ENCODE measurements at places on chromosomes 7 and 10.
A peak's percentile ranks its signal among the peaks of the same experiment; 100 is the strongest.

GRCh38 chr10:14742382-14742781 lies 32.3 kb downstream of the FAM107B start:
- no peak for DNase-seq

- DNase-seq, result peak; percentile 27
Observed at GRCh38 chr7:2785071-2785500, 59.0 kb downstream of the GNA12 start.

DNA sequence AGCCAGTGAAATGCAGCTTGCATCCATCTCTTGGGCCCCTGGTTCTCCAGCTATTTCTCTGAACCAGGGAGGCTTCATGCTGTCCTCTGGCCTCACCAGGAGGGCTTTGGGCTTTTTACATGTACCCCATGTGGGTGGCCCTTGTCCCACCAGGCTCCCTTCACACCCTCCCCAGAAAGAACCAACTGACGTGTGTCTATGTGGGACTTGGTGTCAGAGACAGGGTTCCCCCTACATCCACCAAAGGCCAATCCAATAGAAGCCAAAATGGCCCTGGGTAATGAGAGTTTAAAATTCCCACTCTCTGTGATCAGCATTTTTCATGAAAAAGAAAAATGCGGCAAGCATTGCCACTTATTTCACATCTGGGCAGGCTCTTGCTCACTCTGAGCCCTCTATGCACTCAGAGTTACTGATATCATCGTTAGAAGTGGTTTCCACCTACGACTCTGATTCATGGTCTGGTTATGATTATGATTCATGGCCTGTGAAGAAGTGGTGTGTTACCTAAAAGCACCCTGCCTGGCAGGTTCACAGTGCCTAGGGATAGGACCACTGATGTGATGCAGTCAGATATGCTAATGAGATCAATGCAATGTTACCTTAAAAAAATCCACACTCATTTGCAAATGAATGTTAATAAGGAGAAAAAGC lies 133.5 kb downstream of the BUB3 start:
- DNase-seq, result peak; percentile 57

GRCh38 chr10:131977323-131978096 lies 4.2 kb downstream of the BNIP3 start:
- DNase-seq, result no peak

DNA sequence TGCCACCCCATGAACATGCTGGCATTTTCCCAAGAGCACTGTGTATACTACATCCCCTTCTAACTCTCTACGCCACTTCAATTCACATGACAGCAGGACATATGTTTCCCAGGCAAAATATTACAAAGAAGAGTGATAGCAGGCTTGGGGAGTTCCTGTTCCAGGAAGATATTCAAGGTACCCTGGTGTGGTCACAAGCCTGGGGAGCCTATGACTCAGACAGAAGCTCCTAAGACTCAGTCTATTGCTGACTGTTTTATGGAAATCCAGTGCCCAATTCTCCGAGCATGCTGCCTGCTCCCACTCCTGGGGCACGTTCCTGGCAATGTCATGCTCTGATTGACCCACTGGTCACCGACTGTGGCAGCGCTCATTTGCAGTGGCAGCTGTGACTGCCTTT lies 23.5 kb upstream of the ABLIM1 start:
- peak; percentile 9 for DNase-seq

DNA sequence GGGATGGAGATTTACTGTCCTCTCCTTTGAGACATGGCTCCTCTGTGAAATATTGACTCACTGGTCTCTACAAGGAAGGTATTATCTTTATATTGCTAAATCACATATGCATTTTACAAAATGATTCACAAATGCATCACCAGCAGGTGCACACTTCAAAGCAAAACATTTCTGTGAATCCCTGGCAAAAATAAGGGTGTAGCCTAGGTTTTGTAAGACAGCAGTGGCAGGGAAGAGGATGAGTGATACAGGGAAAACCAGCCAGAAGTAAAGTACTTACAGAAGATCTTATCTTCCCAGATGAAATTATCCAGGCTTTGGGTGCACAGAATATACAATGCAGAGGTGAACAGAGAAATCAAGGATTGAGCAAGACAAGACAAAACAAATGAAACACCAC lies 1094.6 kb downstream of the GATA3 start:
- DNase-seq, result no peak

DNA sequence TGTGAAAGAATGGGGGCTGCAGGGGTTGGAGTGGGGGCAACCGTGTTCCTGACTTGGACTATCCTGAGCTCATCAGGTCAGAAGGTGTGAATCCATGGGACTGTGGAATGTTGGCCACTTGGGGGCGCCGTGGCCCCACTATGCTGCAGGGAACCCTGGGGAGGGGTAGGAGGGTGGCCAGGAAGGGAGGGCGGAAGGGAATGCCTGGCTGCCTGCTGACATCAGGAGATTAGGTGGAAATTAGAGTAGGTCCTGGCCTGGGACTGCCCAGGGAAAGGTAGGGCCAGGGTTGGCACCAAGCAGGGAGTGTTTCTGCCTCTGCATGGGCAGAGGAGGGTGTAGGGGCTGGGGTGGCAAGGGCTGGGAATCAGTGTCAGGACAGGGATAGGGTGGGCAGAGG lies 65.8 kb upstream of the PRSS58 start:
- peak; percentile 33 for DNase-seq

GRCh38 chr7:37247861-37248260 lies 200.8 kb downstream of the ELMO1 start:
- peak; percentile 72 for DNase-seq

- no peak for DNase-seq
Observed at GRCh38 chr7:105584165-105584564, 2.9 kb upstream of the EFCAB10 start.

- no peak for DNase-seq
Observed at GRCh38 chr7:135392701-135393100, 117.2 kb downstream of the CNOT4 start.

GRCh38 chr7:131774419-131775220 lies 218.2 kb upstream of the PODXL start:
- DNase-seq, result no peak

DNA sequence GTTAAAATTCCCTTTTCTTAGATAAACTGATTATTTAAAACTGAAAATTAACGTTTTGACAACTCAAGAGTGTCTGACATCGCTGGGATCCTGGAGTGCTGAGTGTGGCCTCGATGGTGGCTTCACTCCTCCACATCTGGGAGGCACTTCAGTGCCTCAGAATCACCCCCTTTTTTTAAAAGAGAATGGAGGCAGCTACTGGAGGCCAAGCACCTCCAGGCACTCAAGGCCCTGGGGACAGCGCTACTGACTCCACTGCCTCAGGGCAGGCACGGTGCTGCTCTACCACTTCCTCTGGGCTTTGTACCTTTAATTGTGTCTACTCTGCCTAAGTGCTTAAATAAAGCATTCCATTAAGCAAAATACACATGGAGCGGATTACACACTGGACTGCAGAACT lies 27.2 kb upstream of the NCAPG2 start:
- DNase-seq, result no peak

GRCh38 chr10:78432583-78432982 lies 398.9 kb downstream of the RPS24 start:
- no peak for DNase-seq

DNA sequence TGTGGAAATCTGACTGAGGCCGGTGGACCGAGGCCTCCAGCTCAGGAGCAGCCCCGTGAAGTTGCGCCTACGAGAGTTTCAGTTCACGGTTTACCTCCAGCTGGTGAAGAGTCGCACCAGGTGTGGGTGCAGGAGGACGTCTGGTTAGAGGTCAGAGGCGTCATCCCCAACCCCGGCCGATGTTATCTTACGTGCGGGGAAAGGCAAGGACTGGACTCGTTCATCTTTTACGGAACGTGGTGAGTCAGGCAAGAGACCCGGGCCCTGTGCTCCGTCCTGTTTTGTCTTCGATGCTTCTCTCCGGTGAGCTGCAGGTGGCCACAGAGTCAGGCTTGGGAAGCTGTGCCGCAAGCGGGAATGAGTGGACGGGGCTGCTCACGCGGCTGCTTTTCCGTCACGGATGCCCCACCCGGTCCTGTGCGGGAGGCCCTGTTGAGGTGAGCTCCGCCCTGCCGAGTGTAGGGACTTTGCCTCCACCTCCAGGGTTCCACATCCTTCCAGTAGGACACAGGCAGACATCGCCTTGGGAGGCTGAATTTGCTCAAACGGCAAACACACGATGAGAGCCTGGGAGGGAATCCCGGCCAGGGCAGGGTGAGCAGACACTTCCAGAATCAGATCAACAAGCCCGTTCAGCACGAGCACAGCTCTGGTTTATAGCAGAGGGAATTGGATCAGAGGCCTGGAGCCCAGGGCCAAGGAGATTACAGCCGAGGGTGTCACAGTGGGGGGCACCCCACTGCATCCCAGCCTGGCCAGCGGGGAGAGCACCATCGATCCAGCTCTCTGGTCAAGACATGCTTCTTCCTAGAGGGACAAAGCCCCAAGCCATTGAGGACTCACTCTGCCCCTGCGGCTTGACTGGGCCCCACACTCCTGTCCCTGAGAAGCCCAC lies 50.1 kb upstream of the INPP5A start:
- no peak for DNase-seq

DNA sequence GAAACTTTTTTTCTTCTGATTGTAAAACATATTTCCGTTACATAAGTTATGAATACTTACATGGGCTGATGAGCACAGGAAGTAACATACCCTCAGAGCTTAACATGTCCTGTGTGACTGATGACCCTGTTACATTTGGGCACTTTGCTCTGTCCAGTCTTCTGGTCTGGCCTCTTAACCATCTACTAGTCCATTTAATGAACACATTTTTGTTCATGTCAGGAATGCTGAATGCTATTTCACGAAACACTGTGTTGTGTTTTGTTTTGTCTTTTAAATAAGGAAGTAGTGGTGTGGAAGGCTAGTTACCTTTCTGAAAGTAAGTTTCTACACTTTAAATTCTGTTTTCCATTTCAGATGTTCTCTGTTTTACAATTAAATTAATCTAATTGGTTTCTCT lies 77.7 kb downstream of the RBM33 start:
- no peak for DNase-seq

GRCh38 chr10:127996586-127996985 lies 89.7 kb downstream of the PTPRE start:
- DNase-seq, result peak; percentile 35

DNA sequence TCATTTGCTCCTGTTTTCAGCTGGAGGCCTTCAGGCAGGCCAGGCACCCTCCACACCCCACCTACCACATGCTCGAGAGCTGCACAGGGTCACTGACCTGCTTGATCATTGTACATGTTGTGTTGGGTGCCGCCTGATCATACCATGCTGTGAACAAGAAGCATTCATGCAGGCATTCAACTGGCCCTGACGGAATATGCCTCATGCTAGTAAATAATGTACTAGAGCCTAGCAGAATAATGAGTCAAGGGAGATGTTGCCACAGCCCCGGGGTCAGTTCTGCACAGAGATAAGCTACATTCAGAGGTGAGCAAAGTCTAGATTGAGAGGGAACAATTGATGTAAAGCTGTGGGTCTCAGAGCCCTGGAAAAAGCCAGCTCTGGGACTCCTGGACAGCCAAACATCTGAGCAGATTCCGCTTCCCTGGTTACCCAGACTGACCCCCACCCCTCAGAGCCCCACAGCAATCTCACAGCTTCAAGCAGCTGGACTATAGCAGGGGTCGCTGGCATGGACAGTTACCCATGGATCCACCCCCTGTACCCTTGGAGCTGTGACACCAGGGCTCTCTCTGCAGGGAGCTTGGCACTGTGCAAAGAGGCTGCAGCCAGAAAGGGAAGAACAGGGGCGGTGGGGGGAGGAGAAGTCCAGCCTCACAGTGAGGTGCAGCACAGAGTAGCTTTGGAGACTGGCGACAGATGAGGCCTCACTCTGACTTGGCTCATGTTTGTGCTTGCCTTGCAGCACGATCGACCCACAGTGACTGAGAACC lies 86.6 kb downstream of the FRMPD2 start:
- DNase-seq, result no peak

DNA sequence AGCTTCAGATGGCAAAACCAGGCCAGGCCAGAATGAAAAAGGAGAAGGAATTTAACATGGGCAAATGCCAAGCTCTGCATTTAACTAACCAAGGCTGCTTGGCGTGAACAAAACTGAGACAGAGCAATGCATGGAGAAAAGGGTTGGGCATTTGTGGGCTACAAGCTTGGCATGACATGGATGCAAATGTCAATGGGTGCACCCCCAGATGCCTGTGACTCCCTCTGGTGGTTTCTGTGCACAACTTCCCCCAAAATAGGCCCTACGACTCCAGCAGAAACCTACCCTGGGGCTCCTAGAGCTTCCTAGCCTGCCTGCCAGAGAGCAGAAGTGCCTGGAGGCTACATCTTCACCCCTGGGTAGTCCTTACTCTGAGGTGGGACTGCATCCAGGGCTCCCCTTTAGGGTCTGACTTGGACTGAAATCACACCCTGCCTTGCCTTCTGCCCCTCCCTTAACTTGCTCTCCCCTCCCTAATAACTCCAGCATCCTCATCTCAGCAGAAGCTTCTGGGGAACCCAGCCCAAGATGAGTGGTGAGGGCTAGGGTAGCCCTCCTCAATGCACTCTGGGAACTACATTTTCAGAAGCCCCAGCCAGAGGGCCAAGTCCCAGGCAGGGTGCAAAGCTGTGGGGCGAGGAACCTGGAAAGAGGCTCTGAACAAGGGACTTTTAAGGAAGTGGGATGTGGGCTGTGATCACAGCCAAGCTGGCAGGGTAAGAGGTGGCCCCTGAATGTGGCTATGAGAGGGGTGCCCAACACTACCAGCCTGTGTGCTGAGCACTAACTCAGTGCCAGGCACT lies 11.3 kb downstream of the GPRIN2 start:
- peak; percentile 46 for DNase-seq

GRCh38 chr10:29794776-29795611 lies 160.2 kb upstream of the SVIL start:
- DNase-seq, result no peak
